ENCODE measurements at places on chromosomes 13 and 19.

DNA sequence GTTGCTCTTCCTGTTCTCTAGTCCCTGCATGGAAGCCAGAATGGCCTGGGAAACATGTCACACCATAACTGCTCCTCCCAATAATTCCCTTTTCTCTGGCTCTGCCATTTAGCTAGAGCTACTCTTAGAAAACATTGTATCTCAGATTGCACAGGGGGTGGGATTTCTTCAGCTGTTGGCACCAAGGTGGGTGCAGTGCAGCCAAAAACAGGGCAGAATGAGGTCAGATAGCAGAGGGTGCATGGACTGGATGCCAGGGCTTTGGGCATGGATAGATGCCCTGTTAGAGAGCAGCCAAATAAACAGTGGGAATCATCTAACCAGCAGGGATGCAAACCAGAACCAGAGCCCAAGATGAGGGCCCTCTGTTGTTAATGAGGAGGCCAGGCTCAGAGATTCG is 4.9 kb upstream of the AMER2 start:
- DNase-seq, result no peak

DNA sequence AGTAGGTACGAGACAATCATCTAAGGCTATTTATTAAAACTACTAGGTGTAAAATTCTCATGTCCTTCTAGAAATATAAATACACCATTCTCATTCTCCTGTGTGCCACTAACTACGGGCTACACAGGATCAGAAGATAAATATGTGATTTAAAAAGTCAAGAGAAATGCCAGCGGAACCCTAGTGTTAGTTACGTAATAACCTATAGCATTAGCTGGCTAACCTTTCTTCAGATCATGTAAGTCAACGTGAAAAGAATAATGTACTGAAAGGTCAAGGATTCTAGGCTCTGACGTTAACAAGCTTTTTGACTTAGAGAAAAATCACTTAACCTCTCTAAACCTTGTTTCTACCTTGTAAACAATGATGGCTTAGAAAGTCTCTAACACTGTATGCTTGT is 121.8 kb downstream of the RGCC start:
- no peak for DNase-seq

DNA sequence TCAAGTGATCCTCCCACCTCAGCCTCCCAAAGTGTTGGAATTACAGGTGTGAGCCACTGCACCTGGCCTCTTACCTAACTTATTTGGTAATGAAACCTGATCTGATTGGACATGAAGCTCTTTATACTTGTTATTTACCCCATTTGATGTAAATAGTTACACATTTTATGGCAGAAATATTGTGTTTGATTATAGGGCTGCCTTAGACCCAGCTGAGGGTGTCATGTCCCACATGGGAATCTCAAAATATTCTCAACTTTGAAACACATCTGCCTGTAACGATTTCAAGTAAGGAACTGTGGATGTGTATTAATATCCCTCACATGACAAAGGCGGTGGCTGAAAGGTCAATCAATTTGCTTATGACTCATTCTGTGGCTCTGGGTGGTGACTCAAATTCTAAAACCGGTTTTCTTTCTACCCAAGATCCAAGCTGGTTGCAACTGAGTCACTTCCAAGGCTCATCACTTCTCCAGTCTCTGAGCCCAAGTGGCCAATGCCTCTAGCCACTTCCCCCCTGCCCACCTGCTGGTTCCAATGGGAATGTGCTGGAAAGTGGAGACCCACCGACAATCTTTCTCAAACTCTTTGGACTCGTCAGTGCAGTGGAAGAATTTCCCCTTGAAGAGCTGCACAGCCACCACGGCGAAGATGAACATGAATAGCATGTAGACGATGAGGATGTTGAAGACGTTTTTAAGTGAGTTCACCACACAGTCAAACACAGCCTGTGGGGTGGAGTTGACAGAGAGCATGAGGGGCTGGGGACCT is 110.9 kb downstream of the IER2 start:
- DNase-seq, result no peak

GRCh38 chr13:49932868-49933267 is 3.3 kb downstream of the SPRYD7 start:
- DNase-seq, result no peak

- no peak for DNase-seq
These were observed 1459.3 kb downstream of the UQCRFS1 start for GRCh38 chr19:27753622-27754021.

DNA sequence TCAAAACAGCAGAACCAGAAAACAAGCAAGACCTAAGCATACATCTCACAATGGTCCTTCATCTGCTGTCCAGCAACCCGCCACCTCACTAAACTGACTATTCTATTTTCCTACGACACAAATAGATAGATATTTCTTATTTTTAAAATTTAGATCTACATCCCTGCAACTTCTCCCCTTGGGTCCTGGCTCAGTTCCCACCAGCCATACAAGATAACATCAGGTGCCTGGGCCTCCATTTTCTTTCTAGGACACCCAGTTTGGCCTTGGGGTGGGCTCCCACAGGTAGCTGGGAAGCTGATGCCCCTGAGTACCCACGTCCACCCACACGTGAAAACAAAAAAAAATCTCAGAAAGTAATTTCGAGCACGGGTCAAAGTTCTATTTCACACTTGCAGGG is 47.6 kb downstream of the TGDS start:
- no peak for DNase-seq

- no peak for DNase-seq
These were observed 96.7 kb downstream of the PCDH9 start for GRCh38 chr13:67133476-67133875.

DNA sequence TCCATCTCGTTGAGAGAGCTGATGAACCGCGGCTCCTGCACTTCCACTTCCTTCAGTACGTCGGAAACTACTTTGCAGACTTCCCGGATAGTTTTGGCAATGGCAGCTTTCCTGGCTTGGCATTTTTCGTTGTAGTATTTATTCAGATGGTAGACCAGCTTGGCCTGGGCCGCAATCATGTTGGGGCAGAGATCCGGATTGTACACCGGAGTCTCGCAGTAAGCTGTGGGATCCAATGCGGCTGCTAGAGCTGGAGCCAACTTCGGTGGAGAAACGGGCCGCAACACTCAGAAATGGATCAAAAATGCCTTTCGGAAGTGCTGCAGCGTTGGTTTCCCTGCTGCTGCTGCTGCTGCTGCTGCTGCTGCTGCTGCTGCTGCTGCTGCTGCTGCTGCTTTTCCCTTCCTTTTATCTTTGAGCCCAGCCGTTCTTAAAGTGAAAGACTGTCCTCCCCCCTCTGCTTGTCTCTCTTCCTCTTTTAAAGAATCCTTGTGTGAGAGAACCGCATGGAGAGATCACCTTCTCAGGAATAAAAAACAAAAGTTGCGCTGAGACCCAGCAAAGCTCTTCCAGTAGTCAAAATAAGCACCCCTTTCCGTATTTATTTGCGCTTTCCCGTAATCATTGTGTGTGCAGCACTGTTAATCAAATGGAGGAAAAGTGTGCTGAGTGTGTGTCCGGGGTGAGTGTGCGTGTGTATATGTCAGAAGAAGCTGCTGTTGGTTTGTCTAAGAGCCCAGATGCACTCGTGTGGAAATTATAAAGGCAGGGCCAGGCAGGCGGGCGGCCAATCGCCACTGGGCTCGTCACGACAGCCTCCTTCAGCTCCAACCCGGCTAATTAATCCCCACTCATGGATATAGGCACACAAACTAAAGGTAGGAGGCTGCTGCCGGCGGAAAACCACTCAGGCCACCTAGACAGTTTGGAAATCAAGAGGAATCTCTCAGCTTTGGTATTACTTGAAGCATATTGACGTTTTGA is at the start of gene MAB21L1:
MAB21L1 (minus strand) TSS at position 730 of the 984 bp plus-strand sequence; CDS start at position 179, 551 bp downstream.
- DNase-seq, result no peak

GRCh38 chr13:44921931-44922758 is 67.1 kb downstream of the NUFIP1 start:
- DNase-seq, result no peak

DNA sequence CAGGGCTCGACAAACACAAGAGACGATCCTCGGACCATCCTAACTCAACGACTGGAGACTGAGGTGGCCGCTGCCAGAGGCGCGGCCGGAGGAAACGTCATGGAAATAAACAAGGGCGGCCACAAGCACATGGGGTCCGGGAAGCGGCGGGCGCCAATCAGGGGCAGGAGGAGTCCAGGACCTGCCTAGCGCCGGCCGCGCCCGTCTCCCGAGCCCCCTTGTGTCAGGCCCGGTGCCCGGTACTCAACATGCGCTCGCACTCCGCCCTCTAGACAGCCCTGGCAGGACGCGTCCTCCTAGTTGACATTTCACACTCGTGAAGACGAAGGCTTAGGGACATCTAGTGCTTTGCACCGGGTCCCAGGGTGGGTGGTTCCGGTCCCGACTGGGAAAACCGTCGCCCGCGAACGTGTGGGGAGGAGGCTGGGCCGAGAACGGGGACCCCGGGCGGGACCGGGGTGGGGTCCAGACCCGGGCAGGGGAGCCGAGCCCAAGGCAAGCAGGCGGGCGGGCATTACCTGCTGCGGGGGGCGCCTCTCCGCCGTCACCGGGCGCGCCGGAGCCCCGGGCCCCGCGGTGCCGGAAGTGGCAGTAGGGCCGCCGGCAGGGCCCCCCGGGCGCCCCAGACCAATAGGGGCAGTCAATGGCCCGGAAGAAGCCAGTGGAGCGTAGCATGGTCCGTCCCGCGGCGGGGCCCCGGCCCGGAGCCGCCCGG is 442 bp downstream of the REXO1 start:
- no peak for DNase-seq

DNA sequence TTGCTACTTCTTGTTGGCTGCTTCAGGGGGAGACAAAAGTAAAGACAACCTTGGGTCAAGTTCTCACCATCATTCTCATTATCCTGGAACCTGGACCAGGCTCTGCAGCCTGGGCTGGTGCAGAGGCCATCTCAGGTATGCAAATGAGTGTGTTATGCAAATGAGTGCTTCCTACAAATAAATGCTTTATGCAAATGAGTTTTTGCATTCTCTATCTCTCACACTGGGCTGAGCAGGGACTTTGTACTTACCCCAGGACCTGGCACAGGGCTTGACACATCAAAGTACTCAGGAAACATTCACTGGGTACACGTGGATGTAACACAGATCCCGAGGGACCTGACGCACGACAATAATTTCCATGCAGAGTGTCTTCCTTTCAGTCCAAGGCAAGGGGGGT is 103.0 kb downstream of the DNAJC15 start:
- no peak for DNase-seq

DNA sequence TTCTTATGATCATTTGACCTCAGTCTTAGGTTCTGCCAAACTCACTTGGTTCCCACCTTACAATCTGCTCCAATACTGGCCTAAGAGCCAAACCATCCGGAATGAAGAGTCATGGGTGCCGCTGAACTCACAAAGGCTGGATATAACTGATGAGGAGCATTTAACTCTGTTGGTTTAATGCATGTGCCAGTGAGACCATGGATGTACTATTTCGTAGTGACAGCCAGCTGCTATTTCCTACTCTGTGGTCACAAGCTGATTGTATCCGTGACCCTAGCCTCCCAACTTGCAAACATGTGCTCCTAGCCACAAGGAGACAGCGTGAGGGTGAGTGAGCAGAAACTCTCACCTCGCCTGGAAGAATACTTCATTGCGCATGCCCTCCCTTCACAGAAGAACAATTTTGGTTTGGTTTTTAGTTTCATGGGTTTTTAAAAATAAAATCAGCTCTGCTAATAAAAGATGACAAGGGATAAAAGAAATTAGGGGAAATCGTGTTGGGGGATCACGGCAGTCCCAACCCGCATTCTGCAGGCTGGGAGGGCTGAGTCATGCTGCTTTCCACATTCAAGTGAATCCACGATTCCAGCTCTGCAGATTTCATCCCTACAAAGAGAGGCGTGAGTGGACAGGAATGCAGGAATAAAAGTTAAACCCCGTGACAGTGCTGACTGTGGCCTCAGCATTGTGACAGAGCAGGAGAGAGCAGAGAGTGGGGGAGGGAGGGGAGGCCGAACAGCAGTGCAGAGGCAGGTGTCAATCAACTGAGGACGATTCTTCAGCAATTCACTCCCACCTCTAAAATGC is 66.8 kb upstream of the RAP2A start:
- DNase-seq, result no peak

DNA sequence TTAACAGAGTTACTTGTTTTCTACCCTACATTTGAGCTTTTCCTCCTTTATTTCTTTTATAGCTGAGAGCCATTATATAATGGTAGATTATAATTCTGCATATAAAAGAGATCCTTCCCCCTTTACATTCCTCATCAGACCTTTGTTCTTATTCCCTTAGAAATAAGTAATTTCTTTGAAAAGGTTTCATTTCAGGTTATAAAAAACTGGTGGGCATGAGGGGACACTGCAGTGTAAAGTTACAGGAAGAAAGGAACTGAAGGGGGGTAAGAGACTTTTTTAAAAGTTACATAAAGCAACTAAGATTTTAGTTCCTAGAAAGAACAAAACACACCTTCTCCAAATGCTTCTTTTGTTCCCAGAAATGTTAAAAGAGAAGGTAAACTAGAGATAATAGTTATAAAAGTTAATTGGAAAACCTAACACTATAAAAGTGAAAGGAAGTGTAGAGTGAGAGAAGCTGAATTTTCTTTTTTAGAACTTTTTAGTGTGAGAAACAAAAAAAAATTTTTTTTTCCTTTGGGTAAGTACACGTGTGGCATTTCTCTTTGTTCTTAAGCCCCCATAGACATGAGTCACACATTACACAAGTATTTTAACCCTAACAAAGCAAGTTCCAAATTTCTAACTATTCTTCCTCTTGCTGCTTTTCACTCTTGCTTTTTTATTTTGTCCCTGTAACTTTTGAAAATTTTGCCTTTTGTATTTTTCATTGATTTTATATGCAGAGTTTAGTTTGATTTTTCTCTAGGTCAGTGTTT is 106.4 kb upstream of the MLNR start:
- no peak for DNase-seq

GRCh38 chr19:57813919-57814504 is 701 bp downstream of the ZNF552 start:
- no peak for DNase-seq

DNA sequence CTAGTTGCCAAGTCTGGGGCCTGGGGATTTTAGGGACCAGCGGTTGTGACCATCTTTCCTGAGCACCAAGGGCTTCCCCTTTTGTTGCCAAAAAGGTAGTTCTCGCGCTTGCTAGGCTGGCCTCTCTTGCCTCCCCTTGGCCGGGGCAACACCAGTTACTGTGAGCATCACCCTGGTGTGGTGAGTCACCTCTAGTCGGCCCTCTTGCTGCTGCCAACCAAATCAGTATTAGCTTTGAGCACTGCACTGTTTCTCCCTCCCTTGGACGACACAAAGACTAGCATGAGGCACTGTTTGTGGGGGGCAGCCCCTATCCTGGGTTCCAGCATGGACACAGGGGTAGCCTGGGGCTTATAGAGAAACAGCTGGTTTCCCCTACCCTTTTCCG is 6.9 kb downstream of the SYDE1 start:
- no peak for DNase-seq

GRCh38 chr19:3669947-3670795 is 30.1 kb downstream of the PIP5K1C start:
- DNase-seq, result no peak

- peak; percentile 5 for DNase-seq
These were observed 7.5 kb downstream of the PLA2G4C start for GRCh38 chr19:48102870-48103751.

- DNase-seq, result no peak
These were observed 59.7 kb upstream of the KL start for GRCh38 chr13:32956595-32956933.
